Heart left ventricle (tissue), 16 donors: ENCODE measurements at places on chromosomes 11 and 22. TPM values are rescaled to one million over a fixed set of nuclear protein-coding genes. Genes with fewer than 3 reads are reported as not detected.
A peak's percentile ranks its signal among the peaks of the same experiment; 100 is the strongest.

CATSPERZ gene
- not detected for total RNA-seq

OR4P4 gene
- not detected for total RNA-seq

DNA sequence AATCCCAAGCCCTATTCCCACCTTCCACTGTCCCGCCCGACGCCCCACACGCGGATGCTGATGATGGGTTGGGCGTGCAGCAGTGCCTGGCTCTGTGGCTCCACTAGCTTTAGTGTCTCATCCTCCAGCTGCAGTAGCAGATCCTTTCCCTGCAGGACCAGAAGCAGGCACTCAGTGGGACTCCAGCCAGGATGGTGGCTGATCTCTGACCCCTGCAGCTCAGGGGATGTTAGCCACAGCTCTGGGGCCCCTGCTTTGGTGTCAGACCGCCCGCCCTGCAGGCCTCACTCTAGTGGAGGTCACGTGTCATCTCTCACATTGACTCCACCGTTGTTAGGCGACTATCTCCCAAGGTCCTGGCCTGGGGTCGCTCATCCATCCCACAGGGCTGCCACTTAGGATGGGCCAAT is 11.8 kb downstream of the SMPD1 start:
- no peak for DNase-seq

GAS2 gene
- 20.4 TPM for total RNA-seq

CHST1 gene
- 1.6 TPM for total RNA-seq

DNA sequence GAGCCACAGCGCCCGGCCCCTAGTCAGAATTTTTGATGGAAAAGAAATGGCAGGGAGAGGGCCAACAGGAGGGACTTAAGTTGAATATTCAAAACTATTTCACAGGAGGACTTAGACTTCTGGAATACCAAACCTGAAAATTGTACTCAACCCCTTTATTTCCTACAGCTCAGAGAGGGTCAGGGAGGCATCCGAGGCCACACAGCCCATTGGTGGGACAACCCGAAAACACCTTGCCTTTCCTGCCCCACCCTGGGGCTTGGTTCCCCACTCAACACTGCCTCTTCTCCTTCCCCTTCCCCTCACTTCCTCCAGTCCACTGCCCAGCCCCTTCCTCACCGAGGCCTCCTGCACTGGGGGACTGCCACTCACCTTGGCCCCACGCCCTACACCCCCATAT is 1.4 kb downstream of the NAALADL1 start:
- DNase-seq = no peak

CREB3L1 gene
- total RNA-seq = 25.4 TPM

GRCh38 chr22:46150655-46151477 is 540 bp downstream of the PPARA start:
- no peak for DNase-seq

MAML2 gene
- total RNA-seq = 10.2 TPM

GRCh38 chr11:25037431-25037830 is 540.6 kb downstream of the LUZP2 start:
- no peak for DNase-seq

- no peak for DNase-seq
Observed at GRCh38 chr22:27747396-27748221, 53.9 kb downstream of the MN1 start.

GRCh38 chr11:61067782-61068446 is 34.4 kb upstream of the CD5 start:
- no peak for DNase-seq

GLYATL2 gene
- 0.35 TPM for total RNA-seq

ADAMTS15 gene
- 5.3 TPM for total RNA-seq

DNA sequence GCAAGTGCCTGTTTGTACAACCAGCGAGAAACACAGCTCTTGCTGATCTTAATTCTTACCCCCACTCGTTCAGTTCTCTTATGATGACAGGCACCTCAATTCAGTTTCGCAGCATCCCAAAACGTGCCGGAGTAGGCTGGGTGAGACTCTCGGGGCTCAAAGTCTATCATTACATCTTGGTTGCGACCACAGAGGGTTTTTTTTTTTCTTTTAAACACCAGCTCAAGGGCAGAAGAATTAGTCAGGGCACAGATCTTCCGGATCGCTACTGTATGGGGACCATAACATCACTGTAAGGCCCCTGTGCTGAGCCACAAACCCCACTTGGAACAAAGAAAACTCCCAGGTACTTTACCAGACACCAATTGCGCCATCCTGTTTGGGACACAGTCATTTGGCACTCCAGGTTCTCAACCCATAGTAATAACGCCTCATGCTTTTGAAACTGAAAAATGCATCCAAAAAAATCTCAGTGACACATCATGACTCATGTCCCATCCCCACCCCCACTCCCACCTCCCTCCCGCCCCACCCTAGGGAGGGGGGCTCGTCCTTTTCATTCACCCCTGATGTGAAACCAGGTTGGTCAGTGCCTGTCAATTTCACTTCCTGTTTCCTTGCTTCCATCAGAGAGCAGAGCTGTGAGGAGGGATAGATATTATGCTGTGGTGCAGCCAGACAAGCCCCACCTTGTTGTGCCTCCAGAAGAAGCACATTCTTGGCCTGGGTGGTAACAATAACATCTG is 41.0 kb upstream of the CD5 start:
- DNase-seq = no peak

- DNase-seq = no peak
Observed at GRCh38 chr11:100914415-100915110, 215.1 kb downstream of the PGR start.

RHBDD3 gene
- 20.2 TPM for total RNA-seq

DNA sequence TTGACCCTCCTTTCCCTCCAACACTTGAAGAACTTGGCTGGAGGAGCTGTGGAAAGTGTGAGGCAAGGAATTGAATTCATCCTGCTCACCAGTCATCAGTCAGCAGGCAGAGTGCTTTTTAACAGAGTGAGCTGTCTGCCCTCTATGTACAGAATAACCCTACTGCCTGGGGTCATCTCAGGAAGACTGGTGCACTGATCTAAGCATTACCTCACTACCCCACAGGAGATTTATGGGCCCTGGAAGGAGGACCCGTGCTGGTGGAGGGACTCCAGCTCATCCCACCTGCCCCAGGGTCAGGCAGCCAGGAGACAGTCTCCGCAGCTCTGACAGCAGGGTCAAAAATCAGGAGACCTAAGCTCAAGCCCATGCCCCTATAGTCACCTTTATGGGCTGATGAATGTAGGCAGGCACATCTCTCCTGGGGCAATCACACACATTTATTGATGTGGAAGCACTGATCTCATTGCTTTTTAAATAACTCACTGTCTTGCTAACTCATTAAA is 270.8 kb upstream of the SESN3 start:
- peak; percentile 23 for DNase-seq

CD3E gene
- 0.75 TPM for total RNA-seq

GPHA2 gene
- not detected for total RNA-seq

DNA sequence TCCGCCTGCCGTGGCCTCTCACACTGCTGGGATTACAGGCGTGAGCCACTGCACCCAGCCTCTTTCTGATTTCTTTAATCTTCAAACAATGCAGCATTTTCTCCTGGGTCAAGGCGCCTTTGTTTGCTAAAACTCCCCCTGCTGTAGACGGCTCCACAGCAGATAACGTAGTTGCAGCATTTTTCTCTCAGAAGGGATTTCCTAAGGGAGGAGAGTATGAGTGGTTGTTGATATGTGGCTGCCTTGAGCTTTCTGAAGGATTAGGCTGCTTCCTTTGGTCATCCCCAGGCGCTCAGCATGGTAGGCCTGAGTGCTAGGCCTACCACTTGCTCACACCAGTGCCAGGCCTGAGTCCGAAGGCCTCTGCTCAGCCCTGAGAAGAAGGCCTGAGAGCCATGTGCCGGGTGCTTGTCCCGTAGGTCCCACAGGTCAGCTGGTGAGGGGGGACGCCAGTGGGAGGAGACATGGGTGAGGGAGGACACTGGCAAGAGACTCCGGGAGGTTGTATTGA is 18.1 kb downstream of the SMARCB1 start:
- no peak for DNase-seq
